ENCODE measurements at places on chromosomes 16 and 17. TPM values are rescaled to one million over a fixed set of nuclear protein-coding genes. Genes with fewer than 3 reads are reported as not detected.

Gene CACNG5
- total RNA-seq, result not detected

Gene TBC1D3B
- 13.3 TPM for total RNA-seq

Gene CACNB1
- total RNA-seq, result 22.0 TPM

Gene PPL
- not detected for total RNA-seq

Gene BIRC5
- total RNA-seq, result not detected

Gene CIBAR2
- total RNA-seq, result not detected

Gene KRT9
- not detected for total RNA-seq

Gene FBXO39
- 0.30 TPM for total RNA-seq

Data from naive thymus-derived CD4-positive, alpha-beta T cell (primary cell).